Stimulated activated CD8-positive, alpha-beta memory T cell treated with anti-CD3 and anti-CD28 coated beads, Interleukin-7, amount 100 ng/mL, for 24 hours (primary cell): ENCODE measurements at places on chromosomes 4 and X.

DNA sequence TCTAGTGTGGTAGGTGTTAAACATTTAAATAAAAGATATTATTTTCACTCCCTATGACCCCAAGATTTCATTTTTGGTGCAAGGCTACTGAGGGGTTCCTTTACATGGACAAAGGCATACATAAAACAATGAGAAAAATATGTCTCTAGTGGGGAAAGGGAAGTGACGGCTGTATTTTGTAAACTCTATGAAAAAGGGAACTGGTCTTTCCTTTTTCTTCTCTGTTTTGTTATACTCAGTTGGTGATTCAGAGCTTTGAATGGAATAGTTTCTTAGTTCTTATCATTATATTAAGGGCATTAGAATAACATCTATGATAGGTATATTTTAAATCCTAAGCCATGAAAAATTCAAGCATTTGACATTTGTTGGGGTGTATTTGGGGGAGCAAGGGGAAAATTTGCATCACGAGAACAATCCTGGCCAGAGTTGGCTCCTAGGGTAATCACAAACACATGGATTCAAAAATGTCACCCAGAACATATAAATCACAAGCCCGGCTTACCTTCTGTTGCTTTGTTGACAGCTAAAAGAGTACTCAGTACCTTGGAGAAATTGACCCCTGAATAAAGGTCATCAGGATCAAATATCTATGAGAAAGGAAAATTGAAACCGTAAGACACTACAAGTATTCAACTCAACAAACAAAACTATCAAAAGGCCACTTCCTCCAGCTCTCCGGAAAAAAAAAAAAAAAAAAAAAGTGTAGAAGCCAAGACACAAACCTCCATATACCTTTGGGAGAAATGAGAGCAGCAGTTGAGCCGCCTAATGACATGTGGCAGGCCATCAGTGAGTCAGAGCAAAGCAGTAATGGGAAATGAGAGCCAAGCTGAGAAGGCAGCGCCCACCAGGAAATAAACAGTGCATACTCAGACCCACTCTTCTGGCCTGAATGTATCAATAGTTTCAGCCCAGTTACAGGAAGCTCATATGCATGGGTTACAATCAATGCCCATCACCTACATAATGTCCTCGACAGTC, 33.4 kb downstream of the ARHGEF6 start:
- no peak for DNase-seq

DNA sequence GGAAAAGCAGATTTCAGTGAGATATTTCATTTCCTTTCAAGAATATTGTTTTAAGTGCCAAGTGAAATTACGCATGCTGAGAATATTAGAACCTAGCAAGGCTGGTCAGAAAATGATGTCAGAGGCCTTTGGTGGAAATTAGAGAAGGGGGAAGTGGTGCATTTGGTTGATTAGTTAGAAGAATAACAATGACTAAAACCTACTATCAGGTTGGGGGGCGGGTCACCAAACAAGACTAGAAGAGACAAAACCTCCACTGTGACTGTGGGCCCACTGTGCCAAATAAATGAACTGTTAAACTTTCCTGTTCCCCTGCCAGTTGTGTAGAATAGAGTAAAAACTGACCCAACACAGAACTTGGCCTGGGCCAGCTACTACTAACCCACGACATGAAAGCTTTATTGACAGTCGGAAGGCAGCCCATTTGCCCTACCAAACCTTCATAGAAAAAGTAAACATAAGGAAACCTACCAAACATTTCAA, 2.9 kb downstream of the RAPGEF2 start:
- DNase-seq, result no peak

- DNase-seq, result no peak
Measured at GRCh38 chr4:169956091-169956843, 69.9 kb downstream of the MFAP3L start.

DNA sequence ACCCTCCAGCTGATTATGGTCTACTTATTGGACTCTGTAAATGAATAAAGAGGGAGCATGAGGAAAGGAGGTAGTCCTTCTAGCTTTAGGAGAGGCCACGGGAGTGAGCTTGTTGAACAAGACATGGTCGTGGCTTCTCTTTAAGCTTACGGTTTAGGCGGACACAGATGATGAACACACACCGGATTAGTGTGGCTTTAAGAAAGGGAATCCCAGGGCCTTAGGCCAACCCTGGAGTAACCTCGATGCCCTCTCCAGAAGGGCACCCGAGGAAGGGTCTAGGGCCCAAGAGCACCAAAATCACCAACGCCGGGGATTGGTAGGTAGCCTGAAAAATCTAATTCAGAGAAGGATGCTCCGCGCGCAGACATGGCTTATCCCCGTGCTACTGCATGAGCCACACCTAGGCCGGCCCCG, 39.4 kb downstream of the ERVMER34-1 start:
- no peak for DNase-seq

- DNase-seq, result no peak
Measured at GRCh38 chr4:56326363-56326762, 60.9 kb downstream of the AASDH start.

- no peak for DNase-seq
Measured at GRCh38 chrX:1400049-1400448, 8.1 kb upstream of the SLC25A6 start.

DNA sequence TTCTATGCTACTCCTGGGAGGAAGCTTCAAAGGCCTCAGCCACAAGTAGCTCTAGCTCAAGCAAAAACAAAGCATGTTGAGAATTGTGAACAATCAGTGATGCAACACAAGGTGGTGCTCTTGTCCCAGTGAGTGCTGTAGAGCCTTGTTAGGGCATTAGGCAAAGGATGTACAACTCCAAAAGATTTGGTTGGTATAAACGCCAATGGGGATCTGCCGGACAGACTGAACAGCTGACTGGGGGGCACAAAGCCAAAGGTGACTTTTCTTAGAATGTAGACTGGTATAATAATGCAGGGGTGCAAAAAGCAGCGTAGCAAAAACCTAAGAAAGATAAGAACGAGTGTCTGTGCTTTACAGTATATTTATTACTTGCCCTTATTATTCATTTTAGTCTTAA, 62.6 kb upstream of the ALB start:
- no peak for DNase-seq

DNA sequence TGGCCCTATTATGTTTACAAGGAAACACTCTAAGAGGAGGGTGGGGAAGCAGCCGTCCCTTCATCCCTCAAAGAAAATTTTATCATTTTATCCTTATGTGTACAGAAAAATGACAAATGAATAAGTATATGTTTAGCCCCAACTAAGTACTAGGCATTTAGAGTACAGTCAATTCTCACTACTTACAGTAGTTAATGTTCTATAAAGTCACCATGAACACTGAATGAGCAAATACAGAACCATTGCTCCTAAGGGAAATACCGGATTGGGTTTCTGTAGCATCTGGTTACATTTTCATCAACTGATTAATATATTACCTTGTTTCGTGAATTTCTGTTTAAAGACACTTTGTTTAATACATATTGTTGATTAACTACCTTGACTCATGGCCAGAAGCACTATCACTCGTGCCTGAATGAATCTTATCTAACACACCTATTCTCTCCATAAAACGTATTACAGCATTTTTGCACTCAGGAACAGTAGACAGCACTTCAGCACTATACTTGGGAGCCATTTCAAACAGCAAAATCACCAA, 109.3 kb downstream of the ASB9 start:
- DNase-seq, result no peak

- DNase-seq, result no peak
Measured at GRCh38 chrX:23981711-23982110, 45.3 kb downstream of the KLHL15 start.

DNA sequence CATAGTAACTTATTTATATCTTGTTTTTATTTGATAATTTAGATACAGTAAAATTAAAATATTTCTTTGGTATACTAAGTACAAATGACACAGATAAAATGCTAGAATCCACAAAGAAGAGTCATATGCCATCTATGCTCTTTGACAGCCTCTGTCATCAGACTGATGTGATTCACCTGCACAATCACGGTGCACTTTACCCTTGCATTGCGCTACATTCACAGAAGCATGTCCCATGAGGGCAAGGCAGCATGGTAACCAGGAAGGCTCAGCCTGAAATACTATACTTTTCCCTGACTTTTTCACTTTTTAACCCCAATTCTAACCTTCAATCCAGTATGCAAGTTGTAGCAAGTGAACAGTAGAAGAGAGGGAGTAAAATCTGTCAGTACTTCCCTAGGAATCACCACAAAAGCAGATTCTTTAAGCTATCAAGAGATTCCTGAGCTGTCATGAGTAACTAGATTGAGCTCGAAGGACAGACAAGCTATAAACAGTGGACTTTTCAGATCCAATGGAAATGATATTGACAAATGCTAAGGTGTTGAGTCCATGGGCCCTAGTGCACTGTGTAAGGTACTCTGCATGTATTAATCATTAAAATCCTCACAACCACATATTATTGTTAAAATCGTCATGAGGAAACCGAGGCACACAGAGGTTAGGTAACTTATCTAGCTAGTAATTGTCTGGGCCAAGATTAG, 14.2 kb downstream of the SEC24D start:
- no peak for DNase-seq

- no peak for DNase-seq
Measured at GRCh38 chrX:124263743-124264142, 68.7 kb upstream of the TEX13D start.

- no peak for DNase-seq
Measured at GRCh38 chr4:58734030-58734674, 1624.0 kb upstream of the IGFBP7 start.

DNA sequence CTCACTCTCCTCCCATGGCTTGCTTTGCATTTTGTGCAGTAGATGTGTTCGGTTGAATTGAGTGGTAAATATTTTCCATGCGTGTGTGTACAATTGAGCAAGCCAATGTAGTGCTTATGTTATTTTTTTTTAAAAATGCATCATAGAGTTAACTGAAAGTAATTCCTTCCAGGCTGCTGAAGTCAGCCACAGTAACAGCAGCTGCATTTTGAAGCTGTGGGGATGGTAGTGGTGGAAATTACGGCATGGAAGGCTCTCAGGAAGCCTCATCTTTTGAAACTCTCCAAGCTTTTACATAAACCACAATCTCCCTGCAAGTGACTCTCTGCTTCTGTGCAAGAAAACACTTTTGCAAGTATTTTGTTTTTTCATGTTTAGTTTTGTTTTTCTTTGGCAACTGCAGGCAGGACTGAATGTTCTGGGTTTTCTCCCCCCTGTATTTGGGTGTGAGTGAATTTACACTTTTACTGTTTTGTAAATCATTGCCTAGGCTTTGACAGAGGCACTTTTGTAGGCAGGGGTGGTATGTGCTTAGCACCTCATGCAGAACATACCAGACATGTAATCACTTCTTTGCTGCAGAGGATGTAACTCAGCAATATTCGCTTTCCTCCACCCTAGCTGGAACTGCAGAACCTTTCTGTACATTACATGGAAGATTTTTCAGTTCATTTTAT, 56.2 kb downstream of the LRRC66 start:
- no peak for DNase-seq

GRCh38 chr4:8585186-8585585, 5.0 kb downstream of the GPR78 start:
- DNase-seq, result no peak

GRCh38 chr4:9925750-9926439, 95.4 kb downstream of the SLC2A9 start:
- DNase-seq, result no peak

DNA sequence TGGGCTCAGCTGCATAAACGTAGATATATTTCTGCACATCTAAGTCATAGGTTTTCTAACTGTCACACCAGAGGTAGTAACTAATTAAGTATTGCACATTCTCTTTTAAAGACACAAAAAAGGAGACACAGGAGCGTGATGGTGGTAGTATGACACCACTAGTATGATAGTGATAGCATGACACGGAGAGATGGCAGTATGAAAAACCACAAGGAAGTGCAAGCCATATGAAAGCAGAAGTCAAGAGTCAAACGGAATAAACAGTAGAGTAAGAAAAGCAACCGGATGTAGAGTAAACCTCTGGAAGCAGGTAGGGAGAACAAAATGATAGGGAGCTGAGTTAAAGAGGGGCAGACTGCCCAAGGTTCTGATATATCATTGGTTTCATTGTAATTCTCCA, 382.2 kb upstream of the INTU start:
- DNase-seq, result no peak

DNA sequence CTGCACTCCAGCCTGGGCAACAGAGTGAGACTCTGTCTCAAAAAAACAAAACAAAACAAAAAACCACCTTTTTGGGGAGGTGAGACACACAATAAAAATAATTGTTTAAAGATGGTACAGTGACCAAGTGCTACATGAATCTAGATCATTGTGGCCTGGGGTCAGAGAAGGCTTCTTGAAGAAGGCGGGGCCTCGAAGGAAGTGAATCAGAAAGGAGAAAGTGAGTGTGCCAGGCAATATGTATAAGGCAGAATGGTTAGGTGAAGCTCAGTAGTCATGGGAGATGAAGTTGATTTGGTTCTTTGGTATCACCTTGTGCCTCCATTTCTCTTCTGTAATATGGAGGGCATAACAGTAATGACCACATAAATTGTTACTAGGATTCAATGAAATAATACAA, 58.9 kb downstream of the DOCK11 start:
- DNase-seq, result no peak

DNA sequence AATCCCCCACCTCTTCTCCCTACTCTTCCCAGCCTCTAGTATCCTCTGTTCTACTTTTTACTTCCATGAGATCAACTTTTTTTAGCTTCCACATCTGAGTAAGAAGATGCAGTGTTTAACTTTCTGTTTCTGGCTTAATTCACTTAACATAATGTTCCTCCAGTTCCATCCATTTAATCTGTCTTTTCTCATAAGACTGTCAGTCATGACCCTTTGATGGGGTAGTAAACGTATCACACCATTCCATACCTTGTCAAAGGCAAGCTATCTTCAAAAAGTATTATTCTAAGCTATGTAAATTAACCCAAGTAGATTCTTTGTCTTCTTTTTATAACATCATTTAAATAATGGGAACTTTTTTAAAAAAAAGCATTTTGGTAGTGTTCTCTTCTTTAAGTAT, 15.0 kb upstream of the GBA3 start:
- no peak for DNase-seq

GRCh38 chr4:120611092-120611491, 311.4 kb downstream of the PRDM5 start:
- DNase-seq, result no peak

DNA sequence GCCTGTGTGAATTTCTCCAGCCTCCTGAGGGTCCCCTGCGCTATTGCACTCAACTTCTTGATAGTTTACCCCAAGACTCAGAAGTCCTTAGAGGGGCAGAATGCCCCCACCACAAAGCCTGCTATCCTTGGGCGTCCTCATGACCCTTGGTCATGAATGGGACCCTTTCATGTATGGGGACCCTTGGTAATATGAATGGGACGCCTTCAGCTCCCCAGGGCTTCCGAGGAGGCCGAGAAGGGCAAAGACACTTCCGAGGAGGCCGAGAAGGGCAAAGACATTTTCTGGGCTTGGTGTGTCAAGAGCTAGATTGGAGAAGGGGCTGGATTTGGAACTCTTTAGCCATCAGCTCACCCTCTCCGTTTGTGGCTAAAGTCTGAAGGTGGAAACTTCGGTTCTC, 8.6 kb downstream of the SHOX start:
- DNase-seq, result no peak

DNA sequence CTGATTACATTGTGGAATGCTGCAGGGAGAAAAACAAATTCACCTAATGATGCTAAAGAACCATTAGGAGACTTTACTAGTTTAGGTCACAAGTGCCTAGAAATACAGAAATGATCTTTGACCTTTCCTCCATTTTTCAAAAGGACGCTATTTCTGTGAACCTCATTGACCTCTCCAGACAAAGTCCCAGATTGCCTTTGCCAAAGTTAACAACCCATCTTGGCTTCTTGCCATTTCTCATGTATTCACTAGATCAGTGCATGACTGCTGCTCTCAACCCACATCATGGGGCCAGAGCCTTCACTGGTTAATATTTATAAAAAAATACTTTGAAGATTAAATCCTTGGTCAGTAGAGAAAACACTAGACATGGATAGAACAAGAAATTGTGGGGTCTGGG, 19.9 kb upstream of the AR start:
- no peak for DNase-seq

- DNase-seq, result no peak
Measured at GRCh38 chrX:24259544-24260240, 54.2 kb downstream of the SUPT20HL2 start.
